ENCODE measurements at places on chromosomes 3 and 15. TPM values are rescaled to one million over a fixed set of nuclear protein-coding genes. Genes with fewer than 3 reads are reported as not detected.

DNA sequence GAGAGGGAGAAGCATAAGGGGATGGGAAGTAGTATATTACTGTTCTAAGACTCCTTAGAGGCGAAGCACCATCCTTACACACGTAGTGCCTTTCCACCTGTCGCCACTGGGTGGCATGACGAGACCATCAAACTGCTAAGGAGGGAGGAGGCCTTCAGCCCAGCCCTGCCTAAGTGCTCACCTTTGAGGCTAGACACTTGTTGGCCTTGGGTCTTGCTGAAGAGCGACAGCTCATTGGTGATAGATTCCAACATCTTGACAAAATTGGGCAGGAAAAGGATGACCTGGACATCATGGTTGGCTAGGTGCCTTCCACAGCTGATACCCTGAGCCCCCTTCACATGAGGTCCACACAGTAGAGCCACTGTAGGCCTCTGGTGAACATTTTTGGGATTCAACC is 19.6 kb downstream of the CLK3 start:
- peaks cover 89% of the 10 kb centered on the region for H3K36me3 ChIP-seq
- H3K4me1 ChIP-seq: peaks cover 5% of the 10 kb centered on the region
- H3K4me3 ChIP-seq: no peak overlapping the region
- H3K27me3 ChIP-seq: no peaks in the 10 kb centered on the region

GRCh38 chr3:25479727-25480010 is 51.6 kb downstream of the RARB start:
- no peaks in the 10 kb centered on the region for H3K36me3 ChIP-seq
- H3K27me3 ChIP-seq: no peaks in the 10 kb centered on the region
- H3K4me3 ChIP-seq: no peak overlapping the region
- no peak for DNase-seq

- H3K4me1 ChIP-seq: no peaks in the 10 kb centered on the region
- no peaks in the 10 kb centered on the region for H3K36me3 ChIP-seq
- H3K27ac ChIP-seq: no peak overlapping the region
- no peak overlapping the region for H3K4me3 ChIP-seq
- H3K27me3 ChIP-seq: no peaks in the 10 kb centered on the region
Measured at GRCh38 chr3:65401359-65402305, 637.1 kb downstream of the MAGI1 start.

GRCh38 chr15:101266034-101266433 is 11.3 kb downstream of the SELENOS start:
- no peak overlapping the region for H3K4me3 ChIP-seq
- H3K27ac ChIP-seq: no peak overlapping the region
- peaks cover 9% of the 10 kb centered on the region for H3K36me3 ChIP-seq
- H3K4me1 ChIP-seq: no peaks in the 10 kb centered on the region
- no peak for DNase-seq

DNA sequence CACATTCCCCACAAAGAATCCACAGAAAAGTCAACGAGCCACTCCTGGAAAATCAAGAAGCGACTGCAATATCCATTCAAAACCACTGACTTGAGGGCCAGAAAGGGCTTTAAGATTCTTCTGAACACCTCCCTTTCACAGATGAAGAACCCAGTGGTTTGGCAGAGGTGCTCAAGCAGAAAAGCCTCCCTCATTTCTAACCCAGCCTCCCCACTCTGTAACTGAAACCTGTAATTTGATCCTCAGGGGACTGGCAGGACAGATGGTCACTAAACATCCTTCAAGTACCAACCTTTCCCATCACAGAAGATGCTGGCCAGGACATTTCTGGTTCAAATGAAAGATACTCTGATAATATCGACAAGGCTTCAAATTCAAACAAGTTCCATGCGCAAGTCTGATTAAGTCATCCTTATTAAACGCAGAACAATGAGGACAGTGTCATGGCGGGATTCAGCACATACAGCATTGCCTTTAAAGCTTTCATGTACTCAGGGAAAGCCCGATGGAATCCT is 5.5 kb downstream of the SEMA5B start:
- no peak overlapping the region for H3K27ac ChIP-seq
- peaks cover 62% of the 10 kb centered on the region for H3K27me3 ChIP-seq
- peaks cover 13% of the 10 kb centered on the region for H3K4me1 ChIP-seq
- DNase-seq: no peak
- no peak overlapping the region for H3K4me3 ChIP-seq

DNA sequence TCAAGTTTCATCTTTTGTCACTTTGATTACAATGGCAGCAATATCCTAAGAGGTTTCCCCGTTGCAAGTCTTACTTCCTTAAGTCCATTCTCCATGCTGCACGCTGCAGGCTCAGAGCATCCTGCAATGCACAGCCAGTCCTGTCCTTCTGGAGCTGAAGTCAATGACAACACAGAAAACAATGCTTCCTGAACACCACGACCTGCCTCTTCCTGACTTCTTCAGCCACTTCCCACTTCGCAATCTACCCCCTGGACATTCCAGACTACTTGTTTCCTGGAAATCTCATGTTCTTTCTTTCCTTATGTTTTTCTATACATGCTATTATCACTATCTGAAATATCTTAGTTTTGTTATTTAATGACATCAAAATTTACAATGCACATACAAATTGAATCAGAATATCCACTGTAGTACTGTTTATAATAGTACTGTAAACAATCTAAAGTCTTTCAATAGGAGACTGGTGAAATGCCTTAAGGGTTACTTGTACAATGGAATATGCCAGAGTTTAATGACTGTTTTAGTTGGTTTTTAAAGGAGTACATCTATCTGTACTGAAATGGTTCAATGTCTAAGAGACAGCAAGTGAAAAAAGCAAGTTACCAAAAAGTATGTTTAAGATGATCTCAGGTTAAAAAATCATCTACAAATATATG is 113.7 kb upstream of the PRTG start:
- no peak for DNase-seq
- no peaks in the 10 kb centered on the region for H3K4me1 ChIP-seq
- H3K27me3 ChIP-seq: no peaks in the 10 kb centered on the region
- no peaks in the 10 kb centered on the region for H3K36me3 ChIP-seq

DNA sequence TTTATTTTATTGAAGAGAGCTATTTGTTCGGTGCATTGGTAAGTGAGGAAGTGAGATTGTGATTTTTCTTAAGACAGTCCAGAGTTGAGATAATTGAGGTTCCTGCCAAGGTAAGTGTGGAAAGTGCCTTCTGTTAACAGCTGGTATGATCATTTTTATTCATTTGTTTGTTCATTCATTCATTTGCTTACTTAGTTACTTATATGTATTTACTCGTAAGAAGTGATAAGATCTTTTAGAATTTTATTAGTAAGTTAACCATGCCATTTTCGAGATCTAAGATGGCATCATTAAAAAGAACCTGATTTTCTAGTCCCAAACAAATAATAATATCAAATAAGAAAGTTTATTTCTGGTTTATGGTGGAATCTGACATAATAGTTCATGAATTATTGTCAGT is 150.0 kb downstream of the GHSR start:
- DNase-seq: no peak
- H3K36me3 ChIP-seq: peaks cover 17% of the 10 kb centered on the region
- H3K27me3 ChIP-seq: no peaks in the 10 kb centered on the region
- H3K4me1 ChIP-seq: no peaks in the 10 kb centered on the region
- no peak overlapping the region for H3K27ac ChIP-seq

- no peaks in the 10 kb centered on the region for H3K27me3 ChIP-seq
- no peak for DNase-seq
- H3K36me3 ChIP-seq: no peaks in the 10 kb centered on the region
- H3K4me1 ChIP-seq: no peaks in the 10 kb centered on the region
- H3K27ac ChIP-seq: no peak overlapping the region
Measured at GRCh38 chr3:134677196-134677986, 26.6 kb upstream of the KY start.

GRCh38 chr15:22263738-22264137 is 183.4 kb downstream of the OR4M2 start:
- no peaks in the 10 kb centered on the region for H3K36me3 ChIP-seq
- H3K27me3 ChIP-seq: peaks cover 3% of the 10 kb centered on the region
- H3K4me3 ChIP-seq: peak overlapping the region; percentile 33
- H3K27ac ChIP-seq: no peak overlapping the region

ACOX2 gene
- total RNA-seq: not detected

CISH gene
- total RNA-seq: 3.5 TPM

DNA sequence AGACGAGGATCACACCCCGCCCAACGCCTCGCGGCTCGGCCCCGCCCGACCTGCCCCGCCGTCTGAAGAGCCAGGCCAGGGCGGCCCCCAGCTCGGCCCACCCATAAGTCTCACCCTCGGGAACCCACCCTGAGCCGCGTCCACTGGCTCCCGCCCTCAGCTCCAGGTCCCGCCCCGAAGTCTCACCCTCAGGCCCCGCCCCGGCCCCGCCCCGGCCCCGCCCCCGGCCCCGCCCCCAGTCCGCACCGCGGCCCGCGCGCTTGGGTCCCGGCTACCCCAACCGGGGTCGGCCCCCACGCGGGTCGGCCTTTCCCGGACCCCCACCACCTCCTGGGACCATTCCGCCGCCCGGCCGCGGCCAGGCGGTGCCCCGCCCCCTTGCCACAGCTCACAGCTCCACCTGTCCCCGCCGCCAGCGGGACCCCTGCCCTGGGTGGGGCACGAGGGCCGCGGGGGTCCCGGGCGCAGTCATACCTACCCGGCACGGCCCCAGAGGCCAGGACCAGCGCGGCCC is 489 bp downstream of the CSPG5 start:
- H3K4me3 ChIP-seq: peak overlapping the region; percentile 37
- no peak for DNase-seq
- peaks cover 21% of the 10 kb centered on the region for H3K27me3 ChIP-seq
- H3K27ac ChIP-seq: no peak overlapping the region

DNA sequence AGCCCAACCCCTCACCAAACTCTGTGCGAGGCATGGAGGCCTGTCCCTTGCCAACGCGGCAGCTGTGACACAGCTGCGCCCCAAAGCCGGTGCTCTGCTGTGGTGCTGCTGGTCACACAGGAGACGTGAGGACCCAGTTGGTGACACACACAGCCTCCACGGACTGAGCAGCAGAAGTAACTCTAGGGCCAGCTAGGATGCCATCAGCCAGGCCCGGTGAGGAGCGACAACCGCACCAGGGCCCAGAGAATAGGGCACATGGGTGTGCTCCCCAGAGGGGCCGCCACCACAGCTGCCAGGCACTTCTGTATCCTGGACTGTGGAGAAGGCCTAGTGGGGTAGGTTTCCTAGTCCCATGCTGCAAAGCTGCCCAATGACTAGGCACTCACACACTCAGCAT is 10.7 kb downstream of the ZXDC start:
- DNase-seq: no peak
- no peaks in the 10 kb centered on the region for H3K27me3 ChIP-seq
- H3K4me1 ChIP-seq: peaks cover 31% of the 10 kb centered on the region
- peaks cover 97% of the 10 kb centered on the region for H3K36me3 ChIP-seq
- no peak overlapping the region for H3K4me3 ChIP-seq

CADM2 gene
- total RNA-seq: 0.11 TPM

DNA sequence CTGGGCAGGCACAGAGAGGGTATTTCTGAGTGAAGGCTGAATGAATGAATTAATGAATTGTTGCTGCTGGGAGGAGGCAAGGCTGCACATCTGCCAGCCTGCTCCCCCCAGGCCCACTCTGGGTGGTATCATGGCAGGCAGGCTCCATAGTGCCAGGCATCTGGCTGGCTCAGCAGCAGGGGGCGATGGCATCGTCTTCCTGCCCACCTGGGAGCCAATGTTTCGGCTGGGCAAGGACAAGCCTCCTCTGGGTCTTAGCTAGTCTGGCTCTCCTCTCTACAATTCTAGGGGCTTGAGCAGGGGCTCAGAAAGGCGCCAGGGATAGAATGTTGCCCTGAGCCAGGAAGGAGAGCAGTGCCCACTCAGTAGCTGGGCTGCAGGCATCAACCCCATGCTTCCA is 1.7 kb upstream of the TLR9 start:
- H3K27ac ChIP-seq: no peak overlapping the region
- DNase-seq: no peak

- DNase-seq: no peak
- H3K27me3 ChIP-seq: no peaks in the 10 kb centered on the region
Measured at GRCh38 chr3:127702151-127702578, 29.4 kb downstream of the ABTB1 start.

DNA sequence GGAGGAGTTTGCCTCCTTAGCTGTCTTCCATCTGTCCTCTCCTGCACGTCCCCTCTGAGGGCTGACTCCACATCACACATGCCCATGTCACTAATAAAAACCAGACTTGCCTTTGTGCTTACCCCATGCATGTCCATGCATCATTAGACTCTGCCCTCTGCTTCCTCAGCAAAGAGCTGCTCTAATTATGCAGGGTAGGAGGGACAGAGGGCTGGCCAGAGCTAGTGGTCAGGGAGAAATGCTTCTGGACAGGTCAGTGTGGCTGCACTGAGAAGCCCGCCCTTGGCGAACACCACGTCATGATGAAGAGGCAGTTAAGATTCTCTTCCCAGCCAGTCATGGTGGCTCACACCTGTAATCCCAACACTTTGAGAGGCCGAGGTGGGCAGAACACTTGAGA is 8.9 kb downstream of the CA12 start:
- H3K27ac ChIP-seq: no peak overlapping the region
- no peaks in the 10 kb centered on the region for H3K27me3 ChIP-seq
- no peak overlapping the region for H3K4me3 ChIP-seq

CEMIP gene
- total RNA-seq: not detected

DNA sequence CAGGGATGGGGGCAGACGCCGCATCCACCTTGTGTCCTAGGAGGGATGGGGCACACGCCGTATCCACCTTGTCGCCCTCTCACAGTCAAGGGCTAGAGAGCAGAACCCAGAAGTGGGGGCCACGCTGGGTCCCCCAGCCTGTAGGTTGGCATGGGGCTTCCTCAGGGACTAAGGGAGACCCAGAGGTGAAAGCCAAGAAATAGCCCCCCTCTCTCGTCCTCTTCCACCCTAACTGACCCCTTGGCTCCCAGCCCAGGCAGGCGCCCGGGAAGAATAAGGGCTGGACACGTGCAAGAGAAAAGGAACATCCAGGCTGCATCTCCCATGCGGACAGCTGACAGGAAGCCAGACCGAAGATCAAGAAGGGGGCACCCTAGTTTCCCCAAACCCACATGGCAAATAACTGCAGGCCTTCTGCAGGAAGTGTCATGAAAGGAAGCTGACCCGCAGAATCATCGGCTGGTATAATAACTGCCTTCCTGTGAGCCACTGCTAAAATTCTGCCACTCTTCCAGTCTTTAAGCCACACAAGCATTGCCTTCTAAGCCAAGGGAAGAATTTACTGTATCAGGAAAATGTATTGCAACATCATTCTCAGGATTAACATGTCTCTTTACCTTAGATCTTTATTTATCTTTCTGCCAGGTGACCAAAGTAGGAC is 38.5 kb upstream of the TFRC start:
- no peak overlapping the region for H3K4me3 ChIP-seq
- H3K27me3 ChIP-seq: no peaks in the 10 kb centered on the region
- H3K4me1 ChIP-seq: peaks cover 20% of the 10 kb centered on the region
- no peak overlapping the region for H3K27ac ChIP-seq

HOMER2 gene
- total RNA-seq: 0.85 TPM

- DNase-seq: no peak
- H3K27me3 ChIP-seq: no peaks in the 10 kb centered on the region
- H3K4me1 ChIP-seq: no peaks in the 10 kb centered on the region
- H3K36me3 ChIP-seq: no peaks in the 10 kb centered on the region
- H3K27ac ChIP-seq: no peak overlapping the region
Measured at GRCh38 chr15:40584191-40584590, 9.9 kb upstream of the KNL1 start.

- H3K4me1 ChIP-seq: peaks cover 51% of the 10 kb centered on the region
- peaks cover 41% of the 10 kb centered on the region for H3K36me3 ChIP-seq
- no peak overlapping the region for H3K27ac ChIP-seq
- H3K27me3 ChIP-seq: no peaks in the 10 kb centered on the region
- DNase-seq: no peak
Measured at GRCh38 chr3:126473292-126474168, 2.2 kb downstream of the ZXDC start.

GRCh38 chr15:57611938-57612337 is 20.2 kb downstream of the MYZAP start:
- no peaks in the 10 kb centered on the region for H3K36me3 ChIP-seq
- no peak for DNase-seq
- H3K4me1 ChIP-seq: no peaks in the 10 kb centered on the region
- H3K4me3 ChIP-seq: no peak overlapping the region
- H3K27ac ChIP-seq: no peak overlapping the region

All from CD4-positive, alpha-beta T cell (primary cell).